Right lung (tissue), 10 donors: ENCODE measurements at places on chromosomes 4 and X. TPM values are rescaled to one million over a fixed set of nuclear protein-coding genes. Genes with fewer than 3 reads are reported as not detected.

- DNase-seq = peak; percentile 58
Observed at GRCh38 chr4:76856243-76857073, 41.5 kb downstream of the SOWAHB start.

GRCh38 chrX:39442332-39442731, 641.1 kb downstream of the MID1IP1 start:
- no peak for DNase-seq

Gene KCTD8
- 0.31 TPM for polyA plus RNA-seq

Gene TIMM8A
- polyA plus RNA-seq = 14.0 TPM
